ENCODE measurements at places on chromosomes 4 and X. TPM values are rescaled to one million over a fixed set of nuclear protein-coding genes. Genes with fewer than 3 reads are reported as not detected.

GRCh38 chr4:183860731-183861130, 44.4 kb upstream of the STOX2 start:
- no peak overlapping the region for H3K27ac ChIP-seq
- no peak overlapping the region for H3K4me3 ChIP-seq
- peaks cover 4% of the 10 kb centered on the region for H3K4me1 ChIP-seq
- H3K27me3 ChIP-seq: peaks cover 33% of the 10 kb centered on the region
- no peaks in the 10 kb centered on the region for H3K36me3 ChIP-seq

- no peaks in the 10 kb centered on the region for H3K4me1 ChIP-seq
- no peak for DNase-seq
- H3K27me3 ChIP-seq: peaks cover 13% of the 10 kb centered on the region
- H3K36me3 ChIP-seq: peaks cover 2% of the 10 kb centered on the region
- no peak overlapping the region for H3K27ac ChIP-seq
Measured at GRCh38 chr4:55330241-55330640, 15.8 kb upstream of the SRD5A3 start.

GRCh38 chr4:25861951-25862410, 807 bp downstream of the SEL1L3 start:
- peaks cover 21% of the 10 kb centered on the region for H3K4me1 ChIP-seq
- no peak for DNase-seq
- peak overlapping the region; percentile 94 for H3K27ac ChIP-seq
- H3K36me3 ChIP-seq: peaks cover 2% of the 10 kb centered on the region
- no peaks in the 10 kb centered on the region for H3K27me3 ChIP-seq

DNA sequence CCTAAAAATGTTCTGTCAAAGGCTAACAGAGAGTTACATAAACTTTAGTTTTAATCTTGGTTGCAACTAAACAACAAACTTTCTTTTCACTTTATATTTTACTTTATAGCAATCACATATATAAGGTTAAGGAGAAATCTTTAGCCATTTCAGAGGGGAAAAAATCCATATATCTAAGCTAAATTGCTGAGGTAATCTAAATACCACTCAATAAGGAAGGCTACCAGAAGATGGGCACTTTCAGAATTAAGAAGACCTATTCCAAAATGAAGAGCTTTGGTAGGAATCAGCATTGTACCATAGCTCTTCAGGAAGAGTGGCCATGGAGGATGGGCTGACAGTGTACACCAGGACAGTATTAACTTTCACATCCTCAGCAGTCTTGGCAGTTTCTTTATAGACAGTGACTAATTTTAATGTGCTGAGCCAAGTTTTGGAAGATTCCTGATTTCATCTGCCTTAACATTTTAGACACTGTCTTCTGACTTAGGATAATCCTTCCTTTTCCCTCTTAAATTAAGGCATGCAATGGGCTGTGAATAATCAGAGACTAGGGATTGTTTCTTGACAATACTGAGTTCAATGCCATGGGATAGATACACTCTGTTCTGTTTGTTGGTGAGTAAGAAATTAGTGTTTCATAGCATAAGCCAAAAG, 7.1 kb downstream of the FAT4 start:
- no peak for DNase-seq
- peak overlapping the region; percentile 31 for H3K4me3 ChIP-seq
- H3K27ac ChIP-seq: peak overlapping the region; percentile 77
- no peaks in the 10 kb centered on the region for H3K27me3 ChIP-seq
- no peaks in the 10 kb centered on the region for H3K36me3 ChIP-seq

The SAGE1 gene
- not detected for total RNA-seq

GRCh38 chr4:48067536-48067935, 51.0 kb downstream of the NIPAL1 start:
- DNase-seq: no peak
- H3K27ac ChIP-seq: no peak overlapping the region
- H3K4me1 ChIP-seq: no peaks in the 10 kb centered on the region
- H3K27me3 ChIP-seq: peaks cover 8% of the 10 kb centered on the region

DNA sequence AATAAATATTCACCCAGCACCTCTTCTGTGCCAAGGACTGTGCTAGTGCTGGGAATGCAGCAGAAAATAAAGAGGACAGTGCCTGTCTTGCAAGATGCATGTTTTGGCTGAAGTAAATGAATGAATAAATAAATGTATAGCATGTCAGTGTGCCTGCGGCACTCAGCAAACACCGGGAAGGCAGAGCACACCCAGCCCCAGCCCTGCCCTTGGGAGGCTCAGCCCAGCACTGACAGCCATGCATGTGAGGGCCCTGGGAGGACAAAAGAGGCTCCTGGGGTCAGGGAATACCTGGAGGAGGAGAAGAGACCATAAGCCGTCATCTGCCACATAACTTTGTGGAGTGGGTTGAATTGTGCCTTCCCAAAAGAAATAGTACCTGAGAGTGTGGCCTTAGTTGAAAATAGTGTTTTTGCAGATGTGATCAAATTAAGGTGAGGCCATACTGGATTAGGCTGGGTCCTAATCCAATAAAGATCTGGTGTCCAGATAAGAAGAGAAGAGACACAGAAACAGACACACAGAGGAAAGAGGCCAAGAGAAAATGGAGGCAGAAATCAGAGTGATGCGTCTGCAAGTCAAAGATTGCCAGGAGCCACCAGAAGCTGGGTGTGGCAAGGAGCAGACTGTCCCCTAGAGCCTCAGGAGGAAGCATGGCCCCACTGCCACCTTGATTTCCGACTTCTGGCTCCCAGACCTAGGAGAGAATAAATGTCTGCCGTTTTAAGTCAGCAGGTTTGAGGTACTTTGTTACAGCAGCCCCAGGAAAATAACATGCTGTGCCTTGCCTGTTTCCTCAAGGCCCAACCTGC, 16.3 kb downstream of the C4orf50 start:
- H3K4me3 ChIP-seq: no peak overlapping the region
- H3K36me3 ChIP-seq: no peaks in the 10 kb centered on the region
- peaks cover 40% of the 10 kb centered on the region for H3K27me3 ChIP-seq
- no peak for DNase-seq
- H3K27ac ChIP-seq: no peak overlapping the region

The CNGA1 gene
- total RNA-seq: not detected

- H3K27me3 ChIP-seq: no peaks in the 10 kb centered on the region
- DNase-seq: peak; percentile 100
- peaks cover 57% of the 10 kb centered on the region for H3K4me1 ChIP-seq
- peaks cover 3% of the 10 kb centered on the region for H3K36me3 ChIP-seq
- H3K27ac ChIP-seq: peak within 1 kb of the TSS; percentile 100
Measured at GRCh38 chr4:75724066-75724866, at the start of gene USO1. Gene USO1, plus strand, starts transcription at chr4:75724577. Its CDS starts 243 bp downstream, at chr4:75724820.

GRCh38 chrX:41688156-41688555, 617 bp upstream of the GPR34 start:
- no peaks in the 10 kb centered on the region for H3K27me3 ChIP-seq
- no peak overlapping the region for H3K4me3 ChIP-seq
- no peak for DNase-seq
- no peak overlapping the region for H3K27ac ChIP-seq

DNA sequence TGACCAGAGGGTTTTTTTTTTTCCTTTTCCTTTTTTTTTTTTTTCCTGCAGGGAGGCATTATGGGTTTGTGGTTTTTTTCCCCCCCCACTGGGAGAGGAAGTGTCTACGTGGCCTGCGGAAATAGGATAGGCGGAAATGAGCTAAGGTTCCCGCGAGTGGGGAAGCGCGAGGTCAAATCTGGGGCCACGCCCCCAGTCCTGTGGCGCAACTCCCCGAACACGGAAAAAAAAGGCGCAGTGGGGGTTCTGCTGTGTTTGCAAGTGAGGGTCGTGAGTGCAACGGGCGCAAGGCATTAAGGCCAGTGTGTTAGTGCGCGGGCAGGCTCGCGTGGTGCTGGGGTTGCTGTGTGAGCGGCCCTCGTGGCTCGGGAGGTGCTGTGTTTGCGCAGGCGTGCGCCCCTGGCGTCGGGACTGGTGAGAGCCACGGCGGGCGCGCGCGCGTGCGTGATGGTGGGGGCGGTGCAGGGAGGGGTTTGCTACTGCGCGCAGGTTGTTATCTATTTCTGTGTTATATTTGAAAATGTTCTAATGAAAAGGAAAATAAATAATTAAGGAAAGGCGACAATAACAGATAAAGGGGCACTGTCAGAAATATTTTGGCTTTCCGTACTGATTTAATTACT, 685 bp upstream of the MORF4L2 start:
- peaks cover 12% of the 10 kb centered on the region for H3K36me3 ChIP-seq
- no peaks in the 10 kb centered on the region for H3K27me3 ChIP-seq
- H3K4me3 ChIP-seq: no peak overlapping the region
- DNase-seq: peak; percentile 94
- H3K4me1 ChIP-seq: peaks cover 23% of the 10 kb centered on the region
- no peak overlapping the region for H3K27ac ChIP-seq

DNA sequence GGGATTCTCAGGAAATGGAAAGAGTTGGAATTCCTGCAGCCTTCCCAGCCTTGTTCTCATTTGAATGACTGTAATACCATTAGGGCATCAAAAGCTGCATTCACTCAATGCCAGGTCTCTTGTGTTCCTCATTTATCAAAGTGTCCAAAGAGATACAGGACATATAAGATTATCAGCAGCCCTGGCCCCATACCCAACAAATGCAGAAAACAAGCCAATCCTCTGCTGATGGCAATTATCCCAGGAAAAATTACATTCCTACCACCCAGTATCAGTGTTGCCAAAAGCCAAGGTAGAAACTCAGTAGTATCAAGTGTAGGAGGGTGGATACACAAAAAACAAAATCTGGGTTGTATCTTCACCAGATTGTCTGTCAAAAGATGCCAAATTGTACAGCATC, 18.5 kb upstream of the ASB5 start:
- no peaks in the 10 kb centered on the region for H3K27me3 ChIP-seq
- no peak overlapping the region for H3K4me3 ChIP-seq
- no peak overlapping the region for H3K27ac ChIP-seq
- DNase-seq: no peak
- H3K36me3 ChIP-seq: no peaks in the 10 kb centered on the region
